M059J (cell line): ENCODE measurements at places on chromosomes 12 and 14.

GRCh38 chr12:66538970-66539369 is 139.9 kb downstream of the GRIP1 start:
- peak; percentile 28 for DNase-seq

DNA sequence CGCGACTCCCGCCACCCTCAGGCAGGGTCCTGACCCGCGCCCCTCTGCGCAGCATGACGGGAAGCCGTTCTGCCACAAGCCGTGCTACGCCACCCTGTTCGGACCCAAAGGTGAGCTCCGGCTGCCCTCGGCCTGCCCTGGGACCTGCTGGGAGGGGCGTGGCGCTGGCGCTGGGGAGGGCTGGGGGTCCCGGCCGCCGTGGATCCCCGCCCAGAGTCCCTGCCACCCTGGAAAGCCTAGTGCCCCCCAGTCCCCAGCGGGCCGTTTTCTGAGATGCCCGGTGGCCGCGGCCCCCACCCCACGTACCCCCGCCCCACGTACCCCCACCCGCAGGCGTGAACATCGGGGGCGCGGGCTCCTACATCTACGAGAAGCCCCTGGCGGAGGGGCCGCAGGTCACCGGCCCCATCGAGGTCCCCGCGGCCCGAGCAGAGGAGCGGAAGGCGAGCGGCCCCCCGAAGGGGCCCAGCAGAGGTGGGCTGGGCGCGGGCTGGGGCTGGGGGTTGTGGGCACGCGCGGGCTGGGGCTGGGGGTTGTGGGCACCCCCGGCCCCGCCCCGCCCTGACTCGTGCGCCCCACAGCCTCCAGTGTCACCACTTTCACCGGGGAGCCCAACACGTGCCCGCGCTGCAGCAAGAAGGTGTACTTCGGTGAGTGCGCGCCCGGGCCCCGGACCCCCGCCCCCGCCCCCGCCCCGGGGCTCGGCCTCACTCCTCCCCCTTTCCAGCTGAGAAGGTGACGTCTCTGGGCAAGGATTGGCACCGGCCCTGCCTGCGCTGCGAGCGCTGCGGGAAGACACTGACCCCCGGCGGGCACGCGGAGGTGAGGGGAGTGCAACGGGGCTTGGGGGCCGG is 4.0 kb downstream of the CRIP2 start:
- no peak for DNase-seq

GRCh38 chr12:93786656-93787397 is 109.7 kb downstream of the CRADD start:
- DNase-seq, result peak; percentile 38

GRCh38 chr12:85836197-85837090 is at the start of gene RASSF9:
Gene RASSF9 (minus strand): TSS chr12:85836409. CDS start chr12:85836201, 208 bp downstream.
- peak; percentile 55 for DNase-seq

DNA sequence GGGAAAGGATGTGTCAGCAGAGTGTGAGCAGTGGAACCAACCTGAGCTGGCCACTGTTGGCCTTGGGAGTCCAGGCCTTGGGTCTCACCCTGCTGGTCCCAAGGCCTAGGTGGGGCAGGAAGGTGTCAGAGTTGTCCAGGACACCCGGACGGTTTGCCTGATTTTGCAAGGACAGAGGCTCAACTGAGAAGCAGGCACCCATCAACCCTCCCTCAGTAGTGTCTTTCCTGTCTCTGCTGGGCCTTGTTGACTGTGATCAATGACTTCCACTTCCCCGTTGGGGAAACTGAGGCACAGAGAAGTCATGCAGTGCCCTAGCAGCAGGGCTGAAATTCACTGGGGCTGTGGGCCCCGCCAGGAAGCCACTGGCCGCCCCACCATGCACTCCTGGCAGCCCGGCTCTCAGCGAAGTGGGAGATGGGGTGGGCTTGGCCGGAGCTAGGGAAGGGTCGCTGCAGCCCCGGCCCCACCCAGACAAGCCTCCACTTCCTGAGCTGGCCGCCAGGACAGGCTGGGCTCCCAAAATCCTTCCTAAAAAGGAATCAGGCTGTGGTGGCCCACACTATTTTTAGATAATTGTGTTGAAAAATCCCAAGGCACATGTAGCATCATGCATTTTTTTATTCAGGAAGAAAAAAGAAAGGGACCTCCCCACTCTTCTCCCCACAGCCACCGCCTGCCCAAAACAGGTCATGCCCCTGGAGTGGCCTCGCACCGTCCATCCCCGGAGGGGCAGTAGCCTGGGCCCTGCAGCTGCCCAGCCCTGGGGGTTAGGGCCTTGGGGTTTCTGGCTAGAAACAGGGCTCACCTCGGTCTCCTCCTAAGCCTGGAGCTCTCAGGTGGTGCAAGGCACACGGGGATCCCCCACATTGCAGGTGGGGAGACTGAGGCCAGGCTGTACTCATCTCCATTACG is 127.4 kb downstream of the CALM1 start:
- DNase-seq, result no peak

GRCh38 chr12:53171725-53172329 is 8.7 kb upstream of the ZNF740 start:
- DNase-seq, result peak; percentile 55

DNA sequence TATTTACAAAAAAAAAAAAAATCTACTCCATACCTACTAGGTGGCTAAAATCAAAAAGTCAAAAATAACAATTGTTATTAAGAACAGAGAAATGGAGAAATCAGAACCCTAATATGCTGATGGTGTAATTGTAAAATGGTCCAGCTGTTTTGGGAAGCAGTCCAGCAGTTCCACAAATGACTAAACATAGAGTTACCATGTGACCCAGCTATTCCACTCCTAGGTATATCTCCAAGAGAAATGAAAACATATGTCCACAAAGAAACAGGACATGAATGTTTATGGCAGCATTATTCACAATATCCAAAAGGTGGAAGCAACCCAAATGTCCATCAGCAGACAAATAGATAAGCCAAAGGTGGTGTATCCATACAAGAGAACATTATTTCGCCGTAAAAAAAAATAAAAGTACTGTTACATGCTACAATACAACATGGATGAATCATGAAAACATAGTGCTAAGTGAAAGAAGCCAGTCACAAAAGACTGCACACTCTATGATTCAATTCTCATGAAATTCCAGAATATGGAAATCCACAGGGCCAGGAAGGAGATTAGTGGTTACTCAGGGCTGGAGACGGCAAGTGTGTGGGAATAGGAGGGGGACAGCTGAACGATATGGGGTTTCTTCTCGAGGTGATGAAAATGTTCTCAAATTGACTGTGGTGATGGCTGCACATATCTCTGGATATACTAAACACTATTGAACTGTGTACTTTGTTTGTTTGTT is 9.1 kb upstream of the DPF3 start:
- DNase-seq, result no peak

GRCh38 chr12:115194448-115194847 is 510.5 kb upstream of the TBX3 start:
- no peak for DNase-seq

- DNase-seq, result no peak
Measured at GRCh38 chr12:70795608-70796007, 124.9 kb downstream of the PTPRR start.

DNA sequence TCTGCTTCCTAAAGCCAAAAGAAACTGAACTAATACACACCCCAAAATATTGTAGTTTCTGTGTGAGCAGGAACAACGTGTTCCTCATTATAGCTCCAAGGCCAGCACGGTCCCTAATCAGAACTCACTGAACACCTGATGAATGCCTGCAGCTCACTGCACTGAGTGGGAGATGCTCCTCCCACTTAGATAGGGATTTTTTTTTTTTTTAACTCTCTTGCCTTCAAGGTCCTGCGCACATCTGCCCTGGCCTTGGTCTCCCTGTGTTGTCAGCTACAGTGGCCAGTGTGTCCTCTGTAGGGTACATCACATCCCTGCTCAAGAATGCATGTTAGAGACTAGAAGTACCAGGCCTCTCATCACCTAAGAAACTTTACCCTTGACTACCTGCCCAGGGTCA is 44.3 kb upstream of the TMPO start:
- no peak for DNase-seq

- no peak for DNase-seq
Measured at GRCh38 chr14:64170181-64170580, 124.0 kb downstream of the ESR2 start.

DNA sequence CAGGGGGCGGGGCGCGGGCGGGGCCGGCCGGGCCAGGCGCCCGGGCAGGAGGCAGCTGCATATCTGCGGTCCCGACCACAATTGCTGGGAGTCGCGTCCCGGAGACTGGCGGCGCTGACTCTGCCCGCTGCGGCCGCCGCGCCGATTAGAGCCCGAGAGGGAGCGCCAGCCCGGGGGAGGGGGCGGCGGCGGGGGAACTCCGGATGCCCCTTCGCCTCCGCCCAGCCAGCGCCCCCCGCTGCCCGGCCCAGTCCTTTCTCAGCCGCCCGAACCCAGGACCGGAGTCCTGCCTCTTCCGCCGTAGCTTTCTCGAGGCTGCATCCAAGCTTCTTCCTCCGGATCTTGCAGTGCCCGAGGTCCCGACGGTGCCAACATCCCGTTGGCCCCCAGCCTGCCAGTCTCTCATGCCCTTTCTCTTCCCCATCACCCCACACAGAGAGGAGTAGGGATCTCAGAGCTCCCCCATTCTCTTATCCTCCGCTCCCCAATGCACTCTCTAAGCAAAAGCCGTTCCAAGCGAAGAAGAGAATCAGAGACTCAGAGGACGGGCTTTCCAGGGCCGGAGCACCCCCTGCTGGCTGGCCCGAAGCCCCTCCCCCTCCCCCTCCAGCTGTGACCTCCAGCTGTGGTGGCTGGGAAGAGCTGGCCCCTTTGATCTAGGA is 8.8 kb upstream of the SP7 start:
- peak; percentile 70 for DNase-seq
